ENCODE measurements at places on chromosomes 2 and 18.

- DNase-seq = no peak
Measured at GRCh38 chr18:72999971-73000607, 132.3 kb upstream of the NETO1 start.

DNA sequence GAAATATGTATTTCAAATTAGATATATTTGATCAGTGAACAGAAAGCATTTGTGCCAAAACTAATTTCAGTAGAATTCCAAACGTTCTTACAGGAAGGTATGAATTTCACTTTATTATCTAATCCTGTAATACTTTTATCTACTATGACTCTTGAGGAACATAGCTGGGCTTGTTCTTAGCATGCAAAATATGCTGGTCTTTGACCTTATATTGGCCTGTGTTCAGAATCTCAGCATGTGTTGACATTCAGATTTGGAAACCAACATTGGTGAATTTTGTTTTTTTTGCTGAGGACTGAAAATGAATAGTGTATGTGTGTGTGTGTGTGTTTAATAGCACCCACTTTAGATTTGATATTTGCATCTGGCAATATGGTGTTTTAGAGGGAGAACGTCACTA lies 112.2 kb downstream of the MEIS1 start:
- DNase-seq = no peak

DNA sequence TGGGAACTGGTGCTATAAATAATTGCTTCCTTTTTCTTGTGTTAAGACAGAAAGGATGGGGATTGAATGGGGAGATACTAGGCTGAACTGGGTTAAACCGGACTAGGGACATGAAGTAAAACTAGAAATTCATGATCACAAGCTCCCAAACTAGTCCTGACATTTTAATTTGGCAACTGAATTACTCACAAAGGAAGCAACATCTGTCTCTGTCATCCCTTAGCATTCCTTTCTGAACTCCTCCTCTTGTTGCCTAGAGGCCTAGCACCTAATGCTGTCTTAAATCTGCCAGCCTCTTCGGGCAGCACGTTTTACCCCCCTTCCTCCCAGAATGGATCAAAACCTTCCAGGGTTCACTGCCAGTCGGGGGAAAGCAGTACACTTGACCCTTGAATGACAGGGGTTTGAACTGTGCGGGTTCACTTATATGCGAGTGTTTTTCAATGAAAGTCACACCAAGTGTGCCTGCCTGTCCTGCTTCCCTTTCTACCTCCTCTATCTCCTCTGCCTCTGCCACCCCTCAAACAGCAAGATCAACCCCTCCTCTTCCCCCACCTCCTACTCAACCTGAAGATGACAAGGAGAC lies 8.2 kb downstream of the KCTD1 start:
- peak; percentile 46 for DNase-seq

GRCh38 chr18:49846718-49847470 lies 33.6 kb upstream of the ACAA2 start:
- no peak for DNase-seq

- no peak for DNase-seq
Measured at GRCh38 chr2:62188416-62188815, 7.5 kb upstream of the B3GNT2 start.

GRCh38 chr2:174337337-174338146 lies 2.8 kb downstream of the SP9 start:
- DNase-seq = no peak

DNA sequence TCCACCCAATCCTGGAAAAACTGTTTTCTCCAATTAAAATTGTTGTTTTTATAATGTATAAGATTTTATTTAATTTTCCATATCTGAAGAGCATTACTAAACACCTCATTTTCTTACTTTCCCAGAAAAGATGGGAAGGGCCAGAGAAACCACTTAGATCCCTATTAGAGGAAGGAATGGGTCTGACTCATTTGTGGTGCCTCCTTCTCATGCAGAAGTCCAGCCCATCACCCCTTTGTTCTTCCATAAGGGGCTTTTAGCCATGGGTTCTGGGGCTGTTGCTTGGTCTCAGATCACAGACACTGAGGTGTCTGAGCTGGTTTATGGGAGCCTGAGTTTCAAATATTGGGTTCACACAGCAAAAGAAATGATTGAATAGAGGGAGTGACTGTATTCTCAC lies 152.2 kb downstream of the ESCO1 start:
- no peak for DNase-seq

GRCh38 chr18:46222710-46223360 lies 118.7 kb downstream of the HAUS1 start:
- DNase-seq = no peak

DNA sequence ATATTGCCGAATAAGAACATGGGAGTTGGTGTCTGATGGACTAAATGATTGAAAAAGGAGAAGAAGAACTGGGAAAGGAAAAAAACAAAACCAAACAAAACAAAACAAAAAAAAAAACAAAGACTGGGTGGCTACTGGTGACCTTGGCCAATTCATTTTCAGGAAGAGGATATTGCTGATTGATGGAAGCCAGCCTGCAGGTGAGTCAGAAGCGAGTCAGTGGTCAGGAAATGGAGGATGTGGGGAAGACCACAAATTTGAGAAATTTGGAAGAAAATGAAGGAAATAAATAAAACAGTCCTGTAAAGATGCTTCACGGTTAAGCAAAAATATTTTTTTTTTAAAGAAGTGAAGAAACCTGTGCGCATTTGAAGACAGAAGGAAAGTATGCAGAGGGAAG lies 296.9 kb downstream of the ZNF521 start:
- DNase-seq = peak; percentile 28

- DNase-seq = no peak
Measured at GRCh38 chr2:24892928-24893327, 27.1 kb downstream of the ADCY3 start.

- no peak for DNase-seq
Measured at GRCh38 chr18:12441475-12442034, 33.8 kb downstream of the PRELID3A start.

- no peak for DNase-seq
Measured at GRCh38 chr2:60479226-60480088, 74.0 kb downstream of the BCL11A start.

DNA sequence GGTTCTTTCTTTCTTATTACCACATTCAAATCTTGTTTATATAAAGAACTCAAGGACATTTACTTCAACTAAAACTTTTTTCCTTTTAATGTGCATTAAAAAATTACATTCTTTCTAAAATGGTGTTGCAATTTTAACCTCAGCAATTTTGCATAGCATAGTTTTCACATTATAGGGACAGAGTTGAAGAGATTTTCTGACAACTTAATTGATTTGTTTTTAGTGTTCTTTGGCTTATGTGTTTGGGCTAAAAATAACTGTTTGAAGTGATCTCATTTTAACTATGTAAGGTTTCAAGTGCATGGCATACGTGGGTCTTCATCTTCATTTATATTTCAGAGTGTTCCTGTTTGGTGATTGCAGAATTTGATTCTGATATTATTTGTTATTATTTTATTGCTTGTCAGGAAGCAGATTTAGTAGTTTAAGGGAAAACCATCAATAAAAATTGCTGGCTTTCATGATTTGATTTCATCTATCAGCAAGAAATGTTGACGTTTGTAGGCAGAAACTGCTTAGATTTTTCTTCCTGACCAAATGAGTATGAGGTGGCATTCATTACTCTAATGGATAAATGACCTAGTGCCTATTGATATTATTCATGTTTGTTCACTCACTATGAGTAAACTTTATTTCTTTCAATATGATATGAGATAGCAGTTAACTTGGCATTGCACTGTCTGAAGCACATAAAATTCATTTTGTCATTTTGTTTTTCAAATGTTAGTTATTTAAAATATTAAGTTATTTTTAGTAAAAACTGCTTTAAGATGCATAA lies 398.4 kb downstream of the NUP35 start:
- peak; percentile 19 for DNase-seq

- peak; percentile 5 for DNase-seq
Measured at GRCh38 chr2:29139152-29139551, 23.9 kb downstream of the CLIP4 start.

DNA sequence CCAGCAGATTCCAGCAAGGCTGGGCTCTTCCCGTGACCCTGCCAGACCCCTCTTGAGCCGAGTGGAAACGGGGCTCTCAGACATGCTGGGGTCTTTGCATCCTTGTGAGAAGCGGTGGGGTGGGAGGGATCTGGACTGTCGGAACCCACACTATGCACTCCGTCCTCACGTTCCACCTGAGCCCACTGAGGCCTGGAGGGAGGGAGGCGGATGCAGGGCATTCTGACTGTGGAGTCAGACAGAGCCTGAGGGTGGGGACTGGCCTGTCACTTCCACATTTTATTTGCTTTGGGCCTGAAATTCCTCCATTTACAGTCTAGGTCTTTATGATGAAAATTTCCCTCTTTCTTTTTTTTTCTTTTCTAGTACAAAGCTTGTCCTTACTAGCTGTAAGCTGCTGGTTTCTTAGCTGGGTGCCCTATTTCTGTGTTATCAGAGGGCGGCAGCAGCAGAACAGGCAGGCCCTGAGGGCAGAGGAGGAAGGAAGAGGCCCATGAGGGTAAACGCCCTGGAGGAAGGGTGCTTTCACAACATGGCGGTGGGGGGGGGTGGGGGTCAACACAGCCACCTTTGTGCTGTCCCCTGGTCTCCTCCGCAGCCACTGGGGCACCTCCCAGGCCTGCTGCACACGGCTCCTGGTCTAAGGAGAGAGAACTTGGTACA lies 373.5 kb upstream of the MYT1L start:
- DNase-seq = no peak

- DNase-seq = peak; percentile 30
Measured at GRCh38 chr2:120436885-120437603, 91.1 kb downstream of the INHBB start.

GRCh38 chr2:30809938-30810337 lies 2.7 kb upstream of the CAPN13 start:
- DNase-seq = no peak

DNA sequence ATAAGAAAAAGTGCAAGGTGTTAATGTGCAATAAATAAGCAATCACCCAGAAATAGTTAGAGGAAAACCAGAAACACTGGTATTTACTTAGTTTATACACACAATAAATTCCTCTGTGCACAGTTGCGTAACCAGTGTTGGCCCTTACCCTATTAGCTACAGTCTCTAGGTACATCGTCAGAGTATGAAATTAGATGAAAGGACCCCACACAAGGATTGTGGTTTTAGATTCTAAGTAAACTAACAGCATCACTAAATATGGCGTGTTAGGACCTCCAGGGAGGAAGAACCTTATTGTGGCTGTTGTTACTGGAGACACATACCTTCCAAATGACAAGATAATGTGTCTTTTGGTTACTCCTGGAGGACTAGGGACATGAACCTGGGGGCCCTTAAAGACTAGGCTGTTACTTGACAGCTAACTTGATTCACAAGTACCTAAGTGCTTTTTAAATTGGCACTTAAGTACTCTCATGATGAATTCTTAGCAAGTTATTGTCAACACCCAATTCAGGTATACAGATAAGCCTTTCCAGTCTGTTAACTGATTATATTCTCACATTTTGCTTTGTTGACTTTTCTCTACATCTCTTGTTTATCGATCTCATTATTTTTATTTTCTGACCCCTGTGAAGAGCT lies 115.3 kb downstream of the FEZ2 start:
- peak; percentile 85 for DNase-seq

- peak; percentile 30 for DNase-seq
Measured at GRCh38 chr2:112257575-112257974, 2.7 kb upstream of the ZC3H8 start.

GRCh38 chr2:84851876-84852275 lies 29.0 kb downstream of the TRABD2A start:
- DNase-seq = no peak

DNA sequence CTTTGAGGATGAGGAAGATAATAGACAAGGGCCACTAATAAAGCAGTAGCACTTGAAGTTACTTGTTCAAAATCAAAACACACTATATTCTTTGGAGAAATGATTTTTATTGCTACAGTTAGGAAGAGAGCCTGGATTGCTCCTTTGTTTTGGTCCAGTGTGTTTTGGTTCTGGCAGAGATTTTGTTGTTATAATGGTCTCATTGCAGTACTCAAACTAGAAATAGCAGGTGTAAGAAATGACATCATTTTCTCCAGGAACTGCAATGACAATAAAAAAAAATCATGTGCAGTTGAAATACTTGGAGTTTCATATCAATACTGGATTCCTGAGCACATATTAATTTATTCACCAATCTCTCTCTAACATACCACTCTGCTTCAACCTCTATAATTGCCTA lies 490.3 kb downstream of the CCDC85A start:
- DNase-seq = no peak

DNA sequence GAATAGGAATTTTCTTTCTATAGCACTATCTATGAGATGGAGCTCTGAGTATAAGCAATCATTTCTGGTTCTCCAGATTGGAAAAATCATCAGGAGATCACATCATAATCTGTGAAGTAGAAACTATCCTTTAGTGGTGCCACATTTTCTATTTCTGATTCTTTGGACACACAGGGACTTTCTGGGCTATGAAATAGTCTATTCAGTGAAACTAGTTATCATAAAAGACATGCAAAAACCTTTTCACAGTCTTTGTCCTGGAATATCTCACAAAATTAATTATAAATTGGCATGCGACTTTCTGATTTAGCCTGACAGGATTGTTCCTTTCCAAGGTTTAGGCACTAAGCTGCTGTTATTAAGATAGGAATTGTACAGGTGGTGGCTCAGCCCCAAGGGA lies 428.6 kb downstream of the DLGAP1 start:
- DNase-seq = no peak

DNA sequence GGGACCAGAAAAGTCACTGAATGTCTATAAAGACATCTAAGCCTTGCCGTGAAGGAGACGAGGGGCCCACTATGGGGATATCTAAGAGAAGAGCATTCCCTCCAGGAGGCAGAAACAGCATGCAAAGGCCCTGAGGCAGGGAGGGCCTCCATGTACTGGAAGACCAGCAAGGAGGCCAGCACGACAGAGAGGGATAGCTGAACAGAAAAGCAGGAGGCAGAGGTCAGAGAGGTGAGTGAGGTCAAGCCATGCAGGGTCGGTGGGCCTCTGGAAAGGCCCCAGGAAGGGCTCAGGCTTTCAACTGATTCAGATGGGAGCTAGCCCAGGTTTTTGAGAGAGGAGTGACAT lies 5.7 kb downstream of the TRABD2A start:
- DNase-seq = no peak

- DNase-seq = no peak
Measured at GRCh38 chr2:110946902-110947301, 173.8 kb upstream of the BCL2L11 start.

DNA sequence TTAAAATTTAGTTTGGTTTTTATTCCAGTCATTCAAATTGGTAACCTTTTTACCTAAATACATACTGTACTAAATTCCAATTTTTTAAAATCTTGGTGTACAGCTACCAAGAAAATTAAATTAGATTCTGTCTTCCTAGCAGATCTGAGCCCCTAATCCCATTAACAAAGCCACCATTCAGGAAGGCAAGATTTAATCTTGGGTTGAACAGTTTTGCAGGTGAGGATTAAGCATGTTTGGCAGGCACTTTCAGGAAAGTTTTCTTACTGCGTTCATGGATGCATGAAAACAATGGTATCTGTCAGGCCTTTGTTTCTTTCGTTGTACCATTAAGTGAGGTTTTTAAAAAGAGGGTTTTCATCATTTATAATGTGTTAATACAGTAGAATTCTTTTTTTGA lies 32.8 kb downstream of the ITPRID2 start:
- DNase-seq = no peak
